ENCODE measurements at places on chromosomes 5 and 9.

DNA sequence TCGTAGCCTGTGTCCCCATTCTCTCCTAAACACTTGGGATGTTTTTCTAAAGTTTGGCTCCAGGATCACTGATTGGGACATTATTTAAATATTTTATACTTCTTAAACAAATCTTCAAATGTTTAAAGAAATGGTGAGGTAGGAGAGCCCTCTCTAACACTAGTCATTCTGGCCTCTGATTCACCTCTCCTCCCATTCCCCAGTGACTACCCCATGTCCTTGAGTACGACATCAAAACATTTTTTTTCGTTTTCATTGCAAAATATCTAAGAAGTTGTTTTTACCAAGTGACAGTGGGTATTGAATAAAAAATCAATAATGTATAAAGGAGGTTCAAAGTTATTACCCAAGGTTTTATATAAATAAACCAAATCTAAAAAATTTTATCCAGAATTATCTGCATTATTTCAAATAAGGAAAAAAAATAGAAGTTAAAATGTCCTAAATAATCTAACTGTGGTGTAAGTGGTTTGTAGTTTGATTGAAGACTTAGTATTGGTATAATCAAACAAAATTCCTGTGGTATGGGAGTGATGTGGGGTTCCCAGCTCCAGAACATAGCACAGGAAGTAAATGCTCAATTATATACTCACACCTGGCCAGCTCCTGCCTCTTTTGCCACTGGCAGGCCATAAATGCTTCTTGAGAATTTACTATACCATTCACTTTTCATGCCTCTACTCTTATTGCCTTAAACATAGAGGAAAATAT lies 51.1 kb downstream of the MAST4 start:
- no peak for DNase-seq

GRCh38 chr5:169748174-169748573 lies 111.1 kb downstream of the DOCK2 start:
- peak; percentile 41 for DNase-seq

DNA sequence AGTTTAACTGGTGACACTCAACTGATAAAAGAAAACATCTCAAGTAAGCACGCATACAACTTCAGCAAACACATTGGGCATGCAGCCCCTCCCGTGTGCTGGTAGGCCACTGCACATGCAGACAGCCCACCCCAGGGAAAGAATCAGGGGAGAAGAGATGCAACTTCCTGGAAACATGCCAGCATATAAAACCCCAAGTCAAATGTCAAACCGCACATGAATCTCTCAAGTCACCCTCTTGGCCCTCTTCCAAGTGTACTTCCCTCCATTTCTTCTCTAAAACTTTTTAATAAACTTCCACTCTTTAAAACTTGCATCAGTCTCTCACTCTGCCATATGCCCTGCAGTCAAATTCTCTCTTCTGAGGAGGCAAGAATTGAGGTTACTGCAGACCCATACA lies 732.7 kb downstream of the SEMA5A start:
- DNase-seq: no peak

GRCh38 chr9:33187519-33188218 lies 20.5 kb upstream of the B4GALT1 start:
- DNase-seq: no peak

- DNase-seq: peak; percentile 74
Observed at GRCh38 chr9:93132946-93133680, 938 bp downstream of the NINJ1 start.

- DNase-seq: no peak
Observed at GRCh38 chr9:107870927-107871680, 381.5 kb upstream of the KLF4 start.

DNA sequence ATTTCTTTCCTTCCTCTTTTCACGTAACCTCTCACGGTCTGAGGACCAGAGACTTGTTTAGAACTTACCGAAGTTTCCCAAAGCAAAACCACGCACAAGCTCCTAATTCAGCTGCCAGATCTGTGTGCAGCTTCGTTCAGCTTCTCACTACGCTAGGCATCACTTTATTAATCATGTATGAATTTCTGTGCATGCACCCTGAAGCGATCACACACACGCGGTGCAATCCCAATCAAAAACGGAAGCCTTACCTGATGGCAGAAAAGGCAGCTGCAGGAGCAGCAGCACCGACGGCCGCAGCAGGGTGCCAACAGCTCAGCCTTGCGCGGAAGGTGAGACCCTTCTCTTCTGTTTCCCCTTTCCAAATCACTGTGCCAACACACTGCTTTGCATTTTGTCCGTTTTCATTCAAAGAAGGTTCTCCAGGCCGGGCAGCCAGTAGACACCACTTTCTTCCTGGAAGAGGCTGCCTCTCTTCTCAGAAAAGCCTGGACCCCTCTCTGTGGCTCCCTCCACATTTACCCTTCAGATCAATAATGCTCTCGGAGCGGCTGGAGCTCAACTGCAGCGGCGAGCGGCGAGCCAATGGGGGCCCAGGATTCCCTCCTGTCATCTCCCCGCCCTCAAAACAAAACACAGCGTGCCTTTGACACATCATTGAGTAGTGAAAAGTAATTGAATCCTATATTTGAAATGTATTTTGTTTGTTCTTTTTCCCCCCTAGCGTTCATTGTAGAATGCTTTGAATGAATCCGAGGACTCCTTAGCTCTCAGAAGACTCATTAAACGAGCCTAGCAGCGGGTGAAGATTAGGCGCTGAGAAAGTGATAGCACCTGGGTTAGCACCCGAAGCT lies at the start of gene CDH12:
Gene CDH12, minus strand, starts transcription at position 538 of the 854 bp plus-strand sequence.
- peak; percentile 0 for DNase-seq

- DNase-seq: no peak
Observed at GRCh38 chr9:92522983-92523970, 12.5 kb downstream of the ECM2 start.

DNA sequence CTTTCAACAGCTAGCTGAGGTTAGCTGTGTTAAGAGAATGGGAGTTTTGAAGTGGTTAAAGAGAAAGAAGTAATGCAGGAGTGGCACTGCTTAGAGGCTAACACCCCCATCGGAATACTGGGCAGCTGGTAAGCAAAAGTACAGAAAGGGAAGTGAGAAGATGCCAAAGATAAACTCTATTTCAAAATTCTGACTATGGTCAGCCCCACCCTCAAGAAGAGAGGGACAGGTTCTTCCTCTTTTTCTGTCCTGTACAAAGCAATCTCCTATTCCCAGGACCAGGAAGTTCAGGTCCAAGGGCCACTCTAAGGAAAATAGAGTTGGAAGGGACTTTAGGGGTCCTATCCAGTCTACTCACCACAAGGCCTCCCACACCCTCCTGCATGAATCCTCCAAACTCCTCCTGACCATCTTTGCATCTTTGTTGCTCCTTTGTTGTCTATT lies 45.9 kb upstream of the JAK2 start:
- DNase-seq: peak; percentile 89

DNA sequence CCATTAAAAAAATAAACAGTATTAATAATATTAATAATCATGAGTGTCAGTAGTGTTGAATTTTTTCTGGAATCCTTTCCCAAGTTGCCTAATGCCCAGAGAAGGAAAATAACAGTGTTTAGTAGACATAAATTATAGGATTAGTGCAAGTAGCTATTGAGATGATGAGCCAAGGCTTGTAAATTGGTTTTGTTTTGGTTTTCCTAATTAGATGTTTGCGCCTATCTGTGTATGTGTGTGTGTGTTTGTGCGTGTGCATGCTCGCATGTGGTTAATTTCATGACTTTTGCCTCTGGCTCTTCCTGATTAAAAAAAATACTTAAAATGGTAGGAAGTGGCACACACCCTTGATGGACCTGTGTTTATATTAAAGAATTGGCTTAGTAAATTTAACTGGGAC lies 55.4 kb downstream of the FXN start:
- DNase-seq: no peak

DNA sequence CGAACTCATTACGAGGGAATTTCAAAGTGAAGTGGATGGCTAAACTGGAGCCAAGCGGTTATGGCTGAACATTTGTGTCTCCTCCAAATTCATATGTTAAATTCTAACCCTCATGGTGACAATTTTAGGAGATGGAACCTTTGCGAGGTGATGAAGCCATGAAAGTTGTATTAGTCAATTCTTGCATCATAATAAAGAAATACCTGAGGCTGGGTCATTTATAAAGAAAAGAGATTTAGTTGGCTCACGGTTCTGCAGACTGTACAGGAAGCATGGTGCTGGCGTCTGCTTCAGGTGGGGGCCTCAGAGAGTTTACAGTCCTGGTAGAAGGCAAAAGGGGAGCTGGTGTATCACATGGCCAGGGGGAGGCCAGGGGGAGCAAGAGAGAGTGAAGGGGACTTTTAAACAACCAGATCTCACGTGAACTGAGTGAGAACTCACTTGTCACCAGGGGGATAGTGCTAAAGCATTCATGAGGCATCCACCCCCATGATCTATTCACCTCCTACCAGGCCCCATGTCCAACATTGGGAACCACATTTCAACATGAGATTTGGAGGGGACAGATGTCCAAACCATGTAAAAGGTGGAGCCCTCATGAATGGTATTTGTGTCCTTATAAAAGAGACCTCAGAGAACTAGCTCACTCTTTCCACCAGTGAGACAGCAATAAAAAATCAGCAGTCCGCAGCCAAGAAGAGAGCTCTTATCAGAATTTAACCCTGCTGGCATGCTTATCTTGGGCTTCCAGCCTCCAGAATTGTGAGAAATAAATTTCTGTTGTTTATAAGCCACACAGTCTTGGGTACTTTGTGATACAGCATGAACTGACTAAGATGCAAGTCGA lies 143.4 kb downstream of the MTRR start:
- peak; percentile 20 for DNase-seq

- DNase-seq: no peak
Observed at GRCh38 chr5:134844252-134844651, 1.5 kb upstream of the C5orf24 start.

DNA sequence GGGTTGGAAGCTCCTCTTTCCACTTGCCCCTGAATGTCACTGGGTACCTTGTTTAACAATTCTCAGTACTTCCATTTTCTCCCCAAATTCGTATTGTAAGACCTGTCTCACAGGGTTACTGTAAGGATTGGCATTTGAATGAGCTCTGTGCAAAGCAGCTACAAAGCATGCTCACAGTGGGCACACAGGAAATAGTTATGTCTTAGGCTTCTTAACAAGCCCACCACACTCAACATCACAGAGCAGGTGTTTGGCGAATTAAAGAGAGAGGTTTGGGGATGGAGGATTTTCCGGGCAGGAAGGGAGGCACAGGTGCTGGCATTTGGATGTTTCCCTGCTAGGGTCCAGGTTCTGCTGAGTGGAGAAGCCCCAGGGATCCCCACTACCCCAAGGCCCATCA lies 17.0 kb upstream of the LHFPL2 start:
- no peak for DNase-seq

DNA sequence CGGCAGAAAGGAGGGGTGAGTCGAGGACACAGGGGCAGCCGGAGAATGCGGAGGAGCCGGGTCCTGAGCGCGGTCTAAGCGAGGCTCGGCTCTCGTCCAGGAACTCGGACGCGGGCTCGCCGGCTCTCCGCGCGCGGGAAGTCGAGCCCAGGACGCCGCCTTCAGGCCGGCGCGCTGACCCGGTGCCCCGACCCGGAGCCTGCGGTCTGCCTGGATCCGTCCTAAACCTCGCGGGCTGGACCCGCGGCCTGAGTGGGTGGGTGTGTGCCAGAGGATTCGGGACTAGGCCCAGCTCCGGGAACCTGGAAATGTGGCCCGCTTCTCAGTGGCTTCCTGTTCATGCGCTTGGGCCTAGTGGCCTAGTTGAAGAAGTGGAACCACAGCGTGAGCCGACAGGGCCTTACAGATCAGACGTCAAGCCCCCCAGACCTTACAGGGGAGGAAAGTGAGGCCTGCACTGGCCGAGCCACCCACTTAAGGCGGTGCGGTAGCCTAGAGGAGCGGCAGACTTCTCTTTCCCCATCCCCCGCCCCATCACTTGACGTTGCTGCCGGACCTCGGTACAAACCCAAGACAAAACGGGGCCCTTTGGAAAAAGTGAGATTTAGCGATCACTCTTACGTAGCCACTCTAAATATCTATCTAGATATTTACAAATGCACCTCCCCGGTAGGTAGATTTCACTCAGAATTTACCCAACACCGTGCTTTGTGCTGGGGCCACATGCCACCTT lies 1.2 kb downstream of the CDKN2B-AS1 start:
- DNase-seq: peak; percentile 51

- no peak for DNase-seq
Observed at GRCh38 chr5:177025101-177025601, 2.7 kb downstream of the ZNF346 start.

DNA sequence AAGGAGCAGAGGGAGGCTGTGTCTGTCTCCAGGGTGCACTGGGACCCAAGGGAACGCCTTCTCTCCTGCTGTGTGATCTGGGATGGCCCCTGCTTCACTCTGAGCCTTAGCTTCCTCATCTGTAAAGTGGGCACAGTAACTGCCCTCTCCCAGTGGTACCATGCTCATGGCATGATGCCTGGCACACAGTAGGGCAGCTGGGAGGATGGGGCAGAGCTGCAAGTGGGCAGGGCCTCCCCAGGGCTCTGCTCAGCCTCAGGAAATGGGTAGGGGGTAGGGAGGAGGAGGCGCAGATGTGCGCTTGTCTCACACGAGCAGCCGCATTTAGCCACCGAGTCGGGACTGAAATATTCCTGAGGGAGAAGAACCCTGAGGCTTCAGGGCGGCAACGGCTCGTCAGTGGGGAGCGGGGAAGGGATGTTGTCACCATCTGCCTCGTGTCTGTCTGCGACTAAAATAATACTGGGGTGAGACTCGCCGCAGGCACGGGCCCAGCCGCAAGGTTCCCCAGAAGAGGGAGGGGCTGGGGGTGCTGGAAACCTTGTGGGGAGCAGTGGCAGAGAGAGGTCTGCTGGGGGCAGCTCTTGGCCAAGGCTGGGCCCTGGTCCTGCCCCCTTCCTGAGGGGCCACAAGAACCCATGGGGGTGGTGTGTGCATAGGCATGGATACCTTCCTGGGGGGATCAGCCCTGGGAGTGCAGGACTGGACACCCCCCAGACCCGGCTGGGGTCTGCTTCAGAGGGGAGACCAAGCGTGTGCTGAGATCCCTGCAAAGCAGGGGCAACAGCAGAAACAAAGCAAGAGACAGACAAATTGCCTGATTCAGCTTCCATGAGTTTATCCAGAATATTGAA lies 55.2 kb upstream of the PSD2 start:
- DNase-seq: peak; percentile 24

DNA sequence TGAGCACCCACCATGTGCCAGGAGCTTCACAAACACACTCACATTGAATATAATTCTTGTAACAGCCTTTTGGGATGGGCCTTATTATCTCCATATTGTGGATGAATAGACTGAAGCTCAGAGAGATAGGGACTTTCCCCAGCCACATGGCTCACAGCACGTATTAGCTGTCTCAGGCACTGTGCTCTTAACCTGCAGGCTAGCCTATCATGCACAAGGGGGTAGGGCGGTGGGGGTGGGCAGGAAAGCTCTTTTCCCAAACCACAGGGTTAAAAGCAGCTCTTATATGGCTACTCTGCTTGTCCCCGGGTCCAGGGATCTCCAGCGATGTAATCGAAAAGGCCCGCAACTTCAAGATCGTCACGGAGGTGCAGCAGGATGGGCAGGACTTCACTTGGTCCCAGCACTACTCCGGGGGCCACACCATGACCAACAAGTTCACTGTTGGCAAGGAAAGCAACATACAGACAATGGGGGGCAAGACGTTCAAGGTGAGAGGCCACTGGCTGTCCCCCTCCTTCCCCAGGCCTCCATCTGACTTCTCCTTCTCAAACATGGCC lies 2.6 kb downstream of the FABP6 start:
- peak; percentile 48 for DNase-seq

Data from GM12865 (cell line).